ENCODE measurements at places on chromosomes 3 and 15.

GRCh38 chr15:82923744-82924143 lies 28.8 kb downstream of the HOMER2 start:
- DNase-seq: no peak

DNA sequence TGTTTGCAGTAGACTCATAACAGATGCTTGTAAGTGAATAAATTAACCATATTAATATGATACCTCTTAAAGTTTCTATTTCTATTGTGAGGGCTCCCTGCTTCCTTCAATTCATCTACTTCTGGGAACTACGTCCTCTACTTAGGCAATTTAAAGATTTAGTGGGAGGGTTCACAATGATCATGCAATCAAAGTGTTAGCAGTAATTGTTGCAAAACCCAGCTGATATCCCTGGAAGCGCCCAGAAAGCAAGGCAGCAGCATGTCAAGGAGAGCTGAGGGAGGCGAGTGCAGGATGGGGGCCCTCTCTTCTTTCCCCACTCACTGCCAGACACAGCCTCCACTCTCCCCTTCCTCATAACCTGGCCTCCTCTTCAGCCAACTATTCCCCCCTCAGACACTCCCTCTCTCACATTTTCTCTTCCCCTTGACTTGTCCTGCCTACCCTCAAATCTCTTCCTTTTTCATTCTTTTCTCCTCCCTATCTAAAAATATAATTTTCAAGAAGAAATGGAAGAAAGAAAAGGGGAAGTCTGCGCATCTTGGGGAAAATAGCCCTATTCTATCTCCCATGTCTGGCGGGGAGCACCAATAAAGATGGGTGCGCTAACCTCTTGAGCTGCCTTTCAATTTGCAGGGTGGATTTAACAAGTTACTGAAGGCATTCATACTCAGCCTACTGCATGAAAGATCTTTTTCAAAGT lies 6.6 kb downstream of the TMEM212 start:
- no peak for DNase-seq

DNA sequence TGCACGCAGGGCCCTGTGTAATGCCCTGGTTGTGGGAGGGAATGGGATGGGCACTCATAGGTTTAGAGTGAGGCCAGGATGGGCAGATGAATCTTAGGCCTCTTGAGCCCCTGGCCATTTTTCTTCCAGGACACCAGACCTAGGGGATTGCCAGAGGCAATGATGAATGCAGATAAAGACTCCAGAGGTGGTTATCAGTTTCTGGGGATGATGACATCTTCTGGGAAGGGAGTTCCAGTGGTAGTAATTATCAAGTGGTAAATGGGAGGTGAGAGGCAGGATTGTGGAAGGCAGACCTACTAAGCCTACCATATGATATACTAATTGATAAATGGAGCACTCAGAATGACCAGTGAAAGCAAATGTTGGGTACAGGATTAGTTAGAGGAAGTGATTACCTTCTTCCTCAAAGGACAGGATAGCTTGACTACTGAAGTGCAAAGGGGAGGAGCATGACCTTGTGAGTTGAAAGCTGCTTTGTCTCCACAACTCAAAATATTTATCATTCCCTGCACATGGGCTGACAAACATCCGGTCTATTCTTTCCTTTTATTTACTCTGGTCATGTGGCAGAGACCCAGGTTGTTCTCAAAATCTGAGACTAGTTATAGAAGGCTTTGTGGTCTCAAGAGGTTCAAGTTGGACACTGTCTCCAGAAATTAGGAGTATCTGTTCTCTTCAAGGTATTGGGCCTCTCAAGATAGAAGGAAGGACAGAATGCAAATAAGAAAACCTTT lies 10.2 kb upstream of the MAPK6 start:
- no peak for DNase-seq

- no peak for DNase-seq
Measured at GRCh38 chr3:99176169-99176964, 274.9 kb upstream of the DCBLD2 start.

- DNase-seq: no peak
Measured at GRCh38 chr15:62324382-62324781, 159.3 kb upstream of the C2CD4B start.

DNA sequence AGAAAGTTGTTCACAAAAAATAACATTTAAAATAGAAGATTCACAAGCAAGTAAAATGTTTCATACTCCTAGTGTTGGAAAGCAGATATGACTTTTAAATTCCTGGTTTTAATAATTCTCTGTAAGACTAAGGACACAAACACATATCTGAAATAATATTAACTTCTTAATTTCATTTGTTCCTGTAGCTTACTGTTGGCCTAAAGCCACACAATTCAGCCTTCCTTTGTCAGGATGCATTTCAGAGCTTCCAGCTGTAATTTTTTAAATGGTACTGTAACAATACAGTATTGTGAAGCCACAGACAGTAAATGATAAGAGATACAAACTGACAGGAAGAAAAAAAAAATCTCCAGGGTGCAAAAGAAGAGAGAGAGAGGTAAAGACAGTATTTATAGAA lies 84.2 kb downstream of the TMCC1 start:
- no peak for DNase-seq

GRCh38 chr3:181230258-181230657 lies 240.7 kb upstream of the DNAJC19 start:
- no peak for DNase-seq

DNA sequence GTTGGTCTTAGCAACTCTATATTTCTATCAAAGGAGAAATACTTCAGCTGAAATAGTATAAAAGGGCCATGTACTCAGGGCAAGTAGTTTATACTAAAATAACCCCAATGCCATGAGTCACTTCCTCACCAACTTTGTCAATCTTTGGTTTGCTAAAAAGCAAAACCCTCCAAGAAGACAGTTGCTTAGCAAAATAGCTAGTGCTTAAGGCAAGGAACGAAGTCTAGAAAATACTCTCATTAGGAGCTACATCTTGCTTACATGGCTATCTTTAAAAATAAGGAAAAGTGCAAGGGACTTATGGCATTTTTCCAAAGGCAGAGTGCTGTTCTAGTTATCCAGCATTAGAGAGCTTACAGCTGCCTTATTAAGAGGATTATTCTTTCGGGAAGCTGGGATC lies 28.4 kb downstream of the P3H2 start:
- no peak for DNase-seq

GRCh38 chr3:159821110-159821509 lies 167.5 kb upstream of the IL12A start:
- DNase-seq: no peak

DNA sequence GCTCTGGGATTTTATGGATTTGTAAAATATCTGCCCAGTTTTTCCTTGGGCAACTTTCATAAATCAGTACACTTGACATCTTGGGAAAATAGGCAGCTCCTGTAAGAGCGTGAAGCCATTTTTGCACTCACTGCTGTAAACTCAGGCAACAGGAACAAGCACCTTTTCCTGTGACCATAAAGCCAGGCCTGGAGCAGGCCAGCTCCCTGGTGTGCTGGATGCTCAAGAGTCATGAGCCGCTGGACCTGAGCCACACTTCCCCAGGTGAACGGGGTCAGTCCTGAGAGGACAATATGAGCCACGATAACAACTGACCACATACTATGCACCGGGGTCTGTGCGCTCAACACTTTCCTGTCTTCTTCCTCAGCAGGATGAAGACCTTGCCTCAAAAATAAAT lies 158.2 kb downstream of the NUP210 start:
- no peak for DNase-seq

DNA sequence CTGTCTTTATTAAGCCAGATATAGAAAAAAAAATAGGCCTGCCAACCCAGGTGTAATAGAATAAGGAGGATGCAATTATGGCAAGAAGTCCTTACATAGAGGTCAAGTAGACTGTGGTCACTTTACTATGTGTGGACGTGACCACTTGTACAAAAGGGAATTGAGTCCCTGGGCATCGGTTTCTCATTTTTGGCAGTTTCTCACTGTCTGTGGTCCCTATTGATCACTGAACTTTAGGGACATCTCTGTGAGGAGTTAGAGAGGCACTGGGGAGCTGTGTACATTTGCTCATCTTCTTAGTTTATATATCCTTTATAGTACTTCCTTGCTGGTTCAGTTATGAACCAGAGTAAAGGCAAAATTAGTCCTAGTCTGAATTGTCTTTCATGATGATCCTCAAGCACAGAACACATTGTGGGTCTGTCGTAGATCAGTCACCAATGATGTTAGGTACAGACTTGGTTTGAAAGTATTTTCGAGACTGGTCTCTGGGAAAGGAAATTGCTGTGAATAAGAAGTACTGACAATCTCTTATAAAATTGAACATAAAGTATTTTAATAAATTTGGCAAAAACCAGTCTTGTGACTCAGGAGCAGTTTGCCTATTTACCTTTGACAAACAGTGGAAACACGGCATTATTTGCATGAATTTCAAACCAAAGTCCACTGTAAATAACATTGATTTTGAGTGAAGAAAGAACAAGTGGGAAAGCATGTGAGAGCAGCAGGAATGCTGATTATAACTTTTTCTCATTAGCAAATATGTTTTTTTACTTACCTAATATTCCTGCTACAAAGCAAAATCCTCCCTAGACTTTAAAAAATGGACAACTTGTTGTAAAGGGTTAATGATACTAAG lies 218.9 kb upstream of the DPH6 start:
- DNase-seq: no peak

GRCh38 chr3:5226783-5227182 lies 39.3 kb downstream of the EDEM1 start:
- DNase-seq: no peak

- no peak for DNase-seq
Measured at GRCh38 chr15:59291213-59291549, 81.5 kb downstream of the MYO1E start.

GRCh38 chr3:30775040-30775439 lies 119.4 kb downstream of the GADL1 start:
- no peak for DNase-seq

DNA sequence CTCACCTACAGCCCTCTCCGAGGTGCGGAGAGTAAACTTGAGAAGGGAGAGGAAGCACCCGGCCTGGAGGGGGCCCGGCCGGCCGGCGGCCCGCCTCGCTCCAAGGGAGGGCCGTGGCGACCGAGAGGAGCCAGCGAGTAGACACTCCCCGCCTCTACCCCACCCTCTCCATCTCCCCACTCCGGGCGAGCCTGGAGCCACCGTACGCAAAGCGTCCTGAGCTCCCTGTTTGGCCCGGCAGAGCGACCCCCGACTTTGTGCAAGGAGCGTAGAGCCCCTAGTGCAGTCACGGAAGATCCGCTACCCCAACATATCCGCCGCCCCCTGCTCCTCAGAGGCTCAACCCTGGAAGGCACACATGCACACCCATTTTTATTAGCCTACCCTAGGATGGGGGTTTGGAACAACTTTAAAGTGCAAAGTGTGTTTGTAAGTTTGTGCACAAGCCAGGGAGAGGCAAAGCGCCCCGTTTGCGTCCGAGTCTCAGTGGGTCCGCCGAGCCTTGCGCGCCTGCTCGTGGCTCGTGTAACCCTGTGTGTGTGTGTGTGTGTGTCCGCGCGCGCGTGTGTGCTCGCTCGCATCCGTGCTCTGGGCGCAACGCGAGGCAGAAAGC lies 508 bp upstream of the SMAD6 start:
- peak; percentile 13 for DNase-seq

DNA sequence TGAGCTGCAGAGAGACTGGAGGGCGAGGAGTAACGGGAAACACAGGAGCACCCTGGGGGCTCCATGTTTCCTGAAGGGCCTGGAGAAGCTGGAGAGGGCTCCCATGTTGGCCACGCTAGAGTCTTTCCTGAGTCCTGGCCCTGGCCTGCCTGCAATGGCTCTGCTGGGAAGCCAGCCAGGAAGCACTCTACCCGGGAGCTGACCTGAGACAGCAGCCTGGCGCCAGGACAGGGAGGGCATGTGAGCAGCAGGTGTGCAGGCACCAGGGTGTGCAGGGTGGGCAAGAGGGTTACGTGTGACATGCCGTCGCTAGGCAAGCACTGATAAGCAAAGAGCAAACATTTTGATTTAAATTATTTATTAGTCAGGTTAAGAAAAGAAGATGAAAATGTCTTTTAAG lies 301.4 kb downstream of the OCA2 start:
- DNase-seq: no peak

Data from stimulated activated CD4-positive, alpha-beta T cell treated with anti-CD3 and anti-CD28 coated beads, Interleukin-4, amount 100 ng/mL, for 4 hours (primary cell).